NCI-H187 (cell line): ENCODE measurements at places on chromosomes 4 and X.

GRCh38 chrX:53082773-53083616, 828 bp downstream of the TSPYL2 start:
- DNase-seq = no peak

DNA sequence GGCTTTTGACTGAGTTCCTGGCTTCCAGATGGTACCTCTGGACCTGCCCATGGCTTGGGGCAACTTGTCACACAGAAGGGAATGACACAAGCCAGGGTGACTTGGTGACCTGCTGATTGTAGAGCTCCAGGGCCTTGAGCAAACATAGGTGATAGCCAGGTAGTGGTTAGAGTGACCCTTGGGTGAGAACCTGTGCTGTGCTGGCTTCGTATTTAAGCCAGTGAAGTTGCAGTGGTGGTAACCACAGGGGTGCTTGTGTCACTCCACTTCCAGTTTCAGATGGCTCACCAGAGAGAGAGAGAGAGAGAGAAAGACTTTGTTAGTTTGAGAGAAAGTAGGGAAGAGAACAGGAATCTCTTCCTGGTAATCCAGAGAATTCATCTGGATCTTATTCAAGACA, 471.6 kb downstream of the ZIC3 start:
- no peak for DNase-seq

GRCh38 chr4:83609365-83609764, 73.5 kb downstream of the GPAT3 start:
- DNase-seq = no peak

DNA sequence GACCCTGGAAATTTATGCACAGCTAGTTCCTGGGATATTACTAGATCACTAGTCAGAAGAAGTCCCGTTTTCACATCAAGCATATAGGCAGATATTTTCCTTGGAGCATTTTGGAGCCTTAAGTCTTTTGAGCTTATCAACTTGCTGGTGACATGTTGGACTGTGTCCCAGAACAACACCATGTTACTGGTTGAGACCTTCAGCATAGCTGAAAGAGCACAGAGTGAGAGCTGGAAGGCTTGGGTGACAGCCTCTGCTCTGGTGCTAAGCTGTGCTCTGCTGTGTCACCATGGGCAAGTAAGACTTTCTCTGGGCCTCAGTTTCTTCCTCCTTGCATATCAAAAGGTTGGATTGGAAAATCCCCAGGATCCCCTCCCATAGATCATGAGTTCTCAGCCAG, 116.6 kb upstream of the FRMPD4 start:
- no peak for DNase-seq

DNA sequence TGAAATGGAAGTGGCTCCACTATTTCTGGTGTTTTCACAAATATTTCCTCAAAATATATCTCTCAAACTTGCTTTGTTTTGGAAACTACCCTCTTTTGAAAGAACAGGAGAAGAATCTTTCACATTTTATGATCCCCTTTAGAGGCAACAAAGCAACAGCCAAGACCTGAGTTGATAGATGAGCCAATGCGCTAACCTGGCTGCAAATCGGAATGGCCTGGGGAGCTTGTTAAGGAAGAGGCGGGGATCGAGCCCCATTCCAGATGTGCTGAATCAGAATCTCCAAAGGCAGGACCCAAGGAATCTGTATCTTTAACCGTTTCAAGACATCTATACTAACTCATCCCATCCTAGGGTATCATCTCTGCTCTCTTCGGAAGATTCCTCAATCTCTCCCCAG, 181.3 kb downstream of the GPC3 start:
- no peak for DNase-seq

- DNase-seq = no peak
Measured at GRCh38 chr4:94728056-94728766, 29.5 kb upstream of the BMPR1B start.

DNA sequence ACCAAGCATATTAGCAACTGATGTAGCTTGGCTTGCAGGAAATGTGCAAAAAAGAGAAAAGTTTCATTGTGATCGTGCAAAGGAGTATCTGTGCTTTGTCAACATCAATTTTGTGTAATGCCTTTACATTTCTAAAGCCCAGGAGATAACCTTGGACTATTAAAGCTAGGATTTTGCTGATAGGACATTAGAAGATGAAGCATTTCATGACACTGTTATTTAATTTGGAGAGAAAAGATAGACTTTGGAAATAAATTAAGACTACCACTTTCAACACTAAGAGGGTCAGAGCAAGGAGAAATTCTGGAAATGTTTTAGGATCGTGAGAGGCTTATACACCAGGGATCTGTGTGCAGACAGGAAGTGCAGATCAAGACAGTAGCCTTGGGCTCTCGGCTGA, 120.6 kb upstream of the MID1 start:
- DNase-seq = no peak

DNA sequence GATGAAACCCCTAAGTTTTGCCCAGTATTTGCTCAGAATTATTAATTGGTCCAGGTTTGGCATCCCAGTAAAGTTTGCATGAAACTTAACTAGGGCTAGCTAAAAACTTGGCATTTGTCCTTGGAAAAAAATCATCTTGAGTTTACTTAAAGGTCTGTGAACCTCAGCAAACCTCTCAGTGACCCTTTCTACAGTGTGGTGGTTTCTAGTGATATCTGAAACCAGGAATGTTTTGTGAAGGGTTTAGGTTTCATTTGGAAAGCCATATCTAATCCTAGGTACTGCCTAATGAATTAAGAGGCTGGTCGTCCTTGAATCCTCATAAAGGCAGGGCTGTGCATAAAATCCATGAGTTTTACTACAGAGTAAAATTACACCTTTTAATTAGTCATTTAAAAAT, 218.5 kb upstream of the ANKRD50 start:
- no peak for DNase-seq

DNA sequence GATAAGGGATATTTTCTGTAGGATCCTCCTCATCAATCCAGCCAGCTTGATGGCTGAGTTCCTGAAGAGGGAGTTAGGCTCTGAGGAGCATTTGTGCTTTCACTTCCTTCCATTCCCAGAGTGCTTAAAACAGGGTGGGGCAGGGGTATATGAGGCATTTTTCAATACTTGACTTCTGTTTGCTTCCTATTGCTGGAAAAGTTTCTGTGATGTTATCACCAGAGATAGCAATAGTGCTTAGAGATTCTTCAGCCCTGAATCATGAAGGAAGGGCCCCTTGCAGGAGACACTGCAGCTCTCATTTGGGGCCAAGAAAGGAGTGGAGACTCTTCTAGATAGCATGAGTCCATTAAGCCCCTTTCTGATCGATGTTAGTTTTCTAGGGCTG, 166.7 kb upstream of the RPS6KA3 start:
- DNase-seq = no peak

DNA sequence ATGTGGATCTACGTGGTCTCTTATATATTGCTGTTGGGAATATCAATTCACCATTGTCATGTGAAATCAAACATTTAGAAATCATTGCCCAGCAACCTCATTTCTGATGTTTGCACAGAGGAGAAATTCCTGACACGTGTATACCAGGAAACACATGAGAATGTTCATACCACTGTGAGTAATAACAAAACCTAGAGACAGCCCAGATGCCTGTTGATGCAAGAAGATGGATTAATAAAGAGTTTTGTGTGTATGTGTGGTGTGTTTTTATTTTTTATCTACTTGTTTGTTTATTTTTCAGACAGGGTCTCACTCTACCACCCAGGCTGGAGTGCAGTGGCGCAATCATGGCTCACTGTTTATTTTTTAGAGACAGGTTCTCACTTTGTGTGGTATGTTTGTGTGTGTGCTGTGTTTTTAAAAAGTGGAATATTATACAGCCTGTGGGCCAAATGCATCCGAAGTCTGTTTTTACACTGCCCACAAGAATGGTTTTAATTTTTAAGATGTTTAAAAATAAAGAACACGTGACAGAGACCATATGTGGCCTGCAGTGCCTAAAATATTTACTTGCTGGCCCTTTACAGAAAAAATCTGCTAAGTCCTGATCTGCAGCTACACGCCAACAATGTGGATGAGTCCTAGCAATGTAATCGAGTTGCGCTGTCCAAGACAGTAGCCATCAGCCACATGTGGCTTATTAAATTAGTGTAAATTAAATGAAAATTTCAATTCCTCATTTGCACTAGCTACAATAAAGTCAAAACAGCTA, 39.2 kb downstream of the TXLNG start:
- DNase-seq = no peak

- DNase-seq = no peak
Measured at GRCh38 chrX:67734111-67734753, 190.4 kb downstream of the AR start.

DNA sequence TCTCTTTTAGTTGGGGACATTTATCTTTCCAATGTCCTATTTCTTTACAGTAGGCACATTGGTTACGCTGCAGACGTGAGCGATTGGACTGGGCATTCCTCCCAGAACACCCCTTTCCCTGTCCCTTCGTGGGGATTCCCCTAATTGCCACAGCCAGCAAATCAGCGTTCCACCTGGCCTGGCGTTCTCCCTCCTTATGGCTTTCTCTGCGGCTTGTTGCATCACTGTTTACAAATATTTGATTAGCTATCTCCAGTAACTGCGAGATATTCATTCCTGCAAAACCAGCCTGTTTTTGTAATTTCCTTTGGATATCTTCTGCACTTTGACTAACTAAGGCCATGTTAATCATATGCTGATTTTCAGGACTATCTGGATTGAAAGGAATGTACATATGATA, 202.5 kb upstream of the KLF8 start:
- DNase-seq = no peak

- DNase-seq = no peak
Measured at GRCh38 chr4:145902522-145902921, 36.1 kb downstream of the ZNF827 start.

GRCh38 chrX:109889289-109890006, 113.5 kb upstream of the TMEM164 start:
- DNase-seq = no peak

DNA sequence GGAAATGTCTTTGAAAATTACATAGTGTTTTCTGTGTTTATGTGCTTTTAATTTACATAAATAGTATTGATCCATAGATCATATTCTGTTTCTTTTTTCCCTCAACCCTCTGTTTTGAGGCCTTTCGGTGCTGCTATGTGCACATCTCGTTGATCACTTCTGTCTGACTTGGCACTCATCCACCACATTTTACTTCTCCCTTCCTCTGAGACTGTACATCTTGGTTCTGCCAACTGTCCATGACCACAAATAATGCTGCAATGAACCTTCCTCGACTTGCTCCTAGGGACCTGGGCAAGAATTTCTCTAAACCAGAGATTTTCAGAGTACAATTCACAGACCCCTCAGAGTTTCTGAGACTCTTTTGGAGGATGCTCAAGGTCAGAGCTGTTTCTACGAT, 74.4 kb downstream of the RTL5 start:
- no peak for DNase-seq

GRCh38 chr4:146059865-146060264, 115.7 kb upstream of the LSM6 start:
- no peak for DNase-seq

DNA sequence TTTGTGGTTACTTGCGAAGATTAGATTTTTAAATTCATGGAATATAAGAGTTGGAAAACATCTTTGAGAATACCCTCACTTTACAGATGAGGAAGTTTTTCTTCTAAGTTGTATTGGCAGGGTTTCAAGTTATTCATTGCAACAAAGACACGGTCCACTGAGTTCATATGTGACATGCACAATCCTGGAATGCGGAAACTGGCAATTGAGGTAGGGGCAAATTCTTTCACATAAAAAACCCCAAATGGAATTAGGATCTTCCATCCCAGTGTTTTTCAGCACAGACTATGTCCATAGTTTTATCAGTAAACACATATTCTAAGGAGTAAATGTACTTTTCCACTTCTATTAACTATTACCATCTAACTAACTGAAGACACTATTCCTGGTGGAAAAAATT, 81.8 kb upstream of the NAP1L5 start:
- DNase-seq = no peak
